Stimulated activated CD8-positive, alpha-beta memory T cell treated with anti-CD3 and anti-CD28 coated beads, Interleukin-4, amount 100 ng/mL, for 4 hours (primary cell): ENCODE measurements at places on chromosomes 3 and 15.

DNA sequence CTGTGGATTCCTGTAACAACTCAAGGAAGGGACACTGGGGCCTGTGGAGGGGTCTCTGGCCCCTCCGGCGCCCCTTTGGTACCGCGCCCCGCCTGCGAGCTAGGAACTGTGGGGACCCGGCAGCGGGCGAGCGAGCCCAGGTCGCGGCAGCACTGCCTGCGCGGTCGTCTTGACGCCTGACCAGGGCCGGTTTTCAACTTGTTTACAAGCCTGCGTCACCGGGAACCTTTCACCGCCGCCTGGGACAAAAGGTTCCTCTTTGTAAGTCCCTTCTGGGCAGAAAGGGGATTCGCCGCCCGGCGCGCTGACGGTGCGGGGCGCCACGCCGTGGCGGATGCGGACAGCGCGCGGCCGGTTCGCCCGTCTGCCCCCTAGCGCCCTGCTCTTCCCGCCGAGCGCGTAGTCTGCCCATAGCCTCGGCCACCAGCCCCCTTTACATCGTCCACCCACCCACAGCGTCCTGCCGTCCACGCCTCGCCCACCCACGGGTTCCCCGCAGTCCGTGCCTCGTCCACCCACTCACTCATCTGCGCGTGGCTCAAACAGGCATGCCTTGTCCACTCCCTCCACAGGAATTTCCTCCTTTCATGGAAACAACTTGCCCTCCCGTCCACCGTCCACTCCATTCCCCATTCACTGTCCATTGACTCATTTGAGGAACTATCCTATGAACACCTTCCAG is 5.5 kb upstream of the CFAP100 start:
- no peak for DNase-seq

- DNase-seq: no peak
Observed at GRCh38 chr3:125356140-125357026, 18.7 kb downstream of the ZNF148 start.

- DNase-seq: peak; percentile 44
Observed at GRCh38 chr15:76973362-76973743, 21.6 kb upstream of the PSTPIP1 start.

- no peak for DNase-seq
Observed at GRCh38 chr3:134028486-134029255, 1.1 kb downstream of the SLCO2A1 start.

DNA sequence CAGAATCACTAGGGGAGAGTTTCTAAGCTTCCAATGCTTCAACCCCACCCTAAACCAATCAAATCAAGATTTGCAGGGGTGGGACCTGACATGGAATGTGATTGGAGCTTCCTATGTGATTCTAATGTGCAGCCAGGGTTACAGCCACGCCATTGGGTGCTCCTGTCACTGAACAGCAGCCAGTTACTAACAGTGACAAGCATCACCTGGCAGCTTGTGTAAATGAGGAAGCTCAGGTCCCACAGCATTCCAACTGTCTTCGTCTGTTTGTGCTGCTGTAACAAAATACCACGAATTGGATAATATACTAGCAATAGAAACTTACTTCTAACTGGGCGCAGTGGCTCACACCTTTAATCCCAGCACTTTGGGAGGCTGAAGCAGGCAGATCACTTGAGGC is 294.9 kb downstream of the SHQ1 start:
- DNase-seq: no peak

GRCh38 chr3:33313331-33313730 is 36.1 kb downstream of the FBXL2 start:
- DNase-seq: no peak

- DNase-seq: no peak
Observed at GRCh38 chr3:135622656-135623055, 342.9 kb upstream of the PPP2R3A start.

GRCh38 chr3:161409069-161409468 is 37.8 kb upstream of the SPTSSB start:
- no peak for DNase-seq
